ENCODE measurements at places on chromosomes 6 and 20.

GRCh38 chr6:144847916-144848315 is 562.8 kb downstream of the UTRN start:
- DNase-seq, result no peak

DNA sequence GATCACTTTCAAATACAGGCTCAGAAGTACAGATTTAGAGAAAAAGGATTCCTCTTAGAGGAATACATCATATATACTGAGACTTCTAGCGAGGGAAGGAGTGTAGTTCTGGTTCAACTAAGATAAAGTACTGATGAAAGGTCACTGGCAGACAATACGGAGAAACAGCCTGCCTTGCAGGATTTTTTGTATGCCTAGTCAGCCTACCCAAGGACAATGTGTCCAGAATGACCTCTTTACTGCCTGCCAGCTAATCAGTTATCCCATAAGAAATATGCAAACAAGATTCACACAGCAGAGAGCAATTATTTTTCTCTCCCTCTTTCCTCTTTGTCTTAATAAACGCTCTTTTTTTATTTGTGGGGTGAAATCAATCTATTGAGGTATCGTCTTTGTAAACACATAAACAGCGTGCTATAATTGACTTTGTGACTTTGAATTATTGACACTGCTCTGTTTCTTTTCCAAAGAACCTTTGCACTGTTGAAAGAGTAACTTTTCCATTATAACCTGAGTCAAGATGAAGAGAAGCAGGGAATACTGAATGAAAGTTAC is 1.4 kb upstream of the TSPYL4 start:
- no peak for DNase-seq

- DNase-seq, result no peak
These were observed 5.1 kb downstream of the BLOC1S5 start for GRCh38 chr6:8059129-8059528.

- no peak for DNase-seq
These were observed 2.1 kb downstream of the COL12A1 start for GRCh38 chr6:75203721-75204120.

DNA sequence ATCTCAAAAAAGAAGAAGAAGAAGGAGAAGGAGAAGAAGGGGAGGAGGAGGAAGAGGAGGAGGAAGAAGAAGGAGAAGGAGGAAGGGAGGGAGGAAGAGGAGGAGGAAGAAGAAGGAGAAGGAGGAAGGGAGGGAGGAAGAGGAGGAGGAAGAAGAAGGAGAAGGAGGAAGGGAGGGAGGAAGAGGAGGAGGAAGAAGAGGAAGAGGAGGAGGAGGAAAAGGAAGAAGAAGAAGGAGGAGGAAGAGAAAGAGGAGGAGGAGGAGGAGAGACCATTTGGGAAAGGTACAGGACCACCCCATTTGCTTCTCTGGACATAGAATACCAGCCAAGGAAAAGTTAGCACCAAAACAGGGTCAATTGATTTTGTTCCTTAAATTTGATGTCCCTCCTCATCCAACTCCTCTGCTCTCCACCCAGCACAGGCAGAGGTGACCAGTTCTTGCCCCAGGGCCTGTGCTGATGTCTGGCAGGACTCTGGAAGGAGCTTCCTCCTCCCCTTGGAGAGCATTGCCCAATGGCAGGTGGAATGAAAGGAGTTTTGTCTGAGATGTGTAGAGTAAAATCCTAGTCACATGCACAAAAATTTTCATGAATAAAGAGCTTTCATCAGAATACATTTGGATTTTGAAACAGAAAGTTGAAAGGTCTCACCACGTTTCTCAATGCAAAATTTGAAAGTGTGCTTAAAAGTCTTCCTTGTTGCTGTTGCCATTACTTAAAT is 182.9 kb downstream of the LY86 start:
- no peak for DNase-seq

GRCh38 chr6:35943390-35943789 is 22.5 kb upstream of the SRPK1 start:
- no peak for DNase-seq

DNA sequence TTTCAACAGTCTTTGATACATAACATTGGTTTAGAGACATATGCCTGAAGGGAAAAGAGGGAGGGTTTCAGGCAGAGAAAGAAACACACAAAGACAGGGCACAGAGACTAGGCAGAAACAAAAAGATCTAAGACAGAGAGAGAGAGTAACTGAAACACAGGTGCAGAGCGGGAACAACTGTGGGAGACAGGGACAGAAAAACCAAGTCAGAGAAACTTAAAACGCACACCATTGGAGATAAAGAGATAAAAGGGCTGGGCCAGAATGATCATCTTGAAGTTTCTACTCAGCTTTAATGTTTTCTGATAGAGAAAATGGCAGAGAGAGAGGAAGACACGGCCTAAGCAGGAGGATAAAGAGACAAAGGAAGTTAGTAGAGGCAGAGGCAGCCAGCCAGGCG is 11.8 kb downstream of the UNC5CL start:
- DNase-seq, result no peak

- DNase-seq, result no peak
These were observed 125.4 kb downstream of the HIVEP1 start for GRCh38 chr6:12137480-12137879.

DNA sequence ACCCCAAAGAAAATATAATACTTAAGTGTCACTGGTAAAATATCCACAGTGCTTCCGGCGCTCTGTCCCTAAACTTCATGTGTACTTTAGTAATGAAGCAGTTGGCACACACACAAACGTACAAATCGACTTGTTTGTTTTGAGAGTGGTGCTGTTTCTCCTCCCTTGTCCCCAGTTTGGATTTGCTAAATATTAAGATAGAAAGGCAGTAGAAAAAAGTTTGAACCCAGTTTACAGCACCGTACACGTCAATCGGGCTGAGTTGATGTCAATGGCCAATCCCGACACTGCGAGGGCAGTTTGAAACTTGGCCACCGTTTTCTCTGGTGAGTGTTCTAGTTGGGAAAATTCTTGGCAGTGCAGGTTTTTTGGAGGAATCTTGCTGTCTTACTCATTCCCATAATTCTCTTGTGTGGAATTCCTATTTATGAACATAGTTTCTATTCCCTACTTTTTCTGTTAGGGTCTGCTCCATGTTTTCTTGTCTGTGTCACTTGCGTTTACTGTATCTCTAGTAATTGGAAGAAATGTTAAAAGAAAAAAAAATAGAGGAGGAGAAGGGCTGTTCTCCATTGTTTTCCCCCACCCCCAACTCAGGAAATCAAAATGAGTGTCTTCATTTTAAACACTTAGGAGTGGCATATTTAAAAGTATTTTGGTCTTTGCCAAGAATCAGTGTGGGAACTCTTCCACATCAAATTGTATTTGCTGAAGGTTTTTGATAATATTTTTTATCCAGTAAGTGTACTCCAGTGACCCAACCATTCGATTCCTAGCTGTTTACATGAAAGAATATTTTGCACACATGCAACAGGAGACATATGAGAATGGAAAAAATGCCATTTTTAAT is 72.3 kb downstream of the OR2B2 start:
- no peak for DNase-seq

DNA sequence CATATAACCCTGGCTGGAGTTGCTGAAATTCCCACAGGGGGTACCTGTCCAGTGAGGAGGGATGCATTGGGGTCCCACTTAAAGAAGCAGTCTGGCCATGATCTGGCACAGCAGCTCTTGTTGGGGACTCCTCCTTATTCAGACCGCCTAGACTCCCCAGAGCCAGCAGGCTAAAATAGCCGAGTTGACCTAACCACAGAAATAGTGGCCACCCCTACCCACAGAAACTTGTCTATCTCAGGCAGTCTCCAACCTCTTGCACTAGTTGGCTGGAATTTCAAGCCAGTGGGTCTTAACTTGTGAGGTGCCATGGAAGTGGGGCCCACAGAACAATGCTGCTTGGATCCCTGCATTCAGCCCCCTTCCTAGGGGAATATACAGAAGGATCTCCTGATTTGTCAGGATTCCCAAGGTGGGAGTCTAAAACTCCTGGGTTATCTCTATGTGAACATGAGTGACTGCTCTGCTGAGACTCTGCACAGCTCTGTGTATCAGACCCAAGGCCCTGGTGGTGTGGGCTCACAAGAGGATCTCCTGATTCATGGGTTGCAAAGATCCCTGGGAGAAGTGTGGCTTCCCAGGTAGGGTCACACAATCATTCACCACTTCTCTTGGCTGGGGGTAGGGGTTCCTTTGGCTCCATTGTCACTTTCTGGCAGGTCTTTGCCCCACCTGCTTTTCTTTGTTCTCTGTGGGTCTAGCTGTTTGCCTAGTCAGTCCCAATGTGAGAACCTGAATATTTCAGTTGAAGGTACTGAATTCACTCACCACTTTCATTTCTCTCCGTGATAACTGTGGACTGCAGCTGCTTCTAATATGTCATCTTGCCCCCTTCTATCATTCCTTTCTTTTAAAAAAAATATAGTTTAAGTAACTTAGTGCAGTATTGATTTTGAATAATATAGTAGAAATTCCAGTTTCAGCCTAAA is 65.5 kb upstream of the CLVS2 start:
- no peak for DNase-seq

- DNase-seq, result no peak
These were observed 41.0 kb upstream of the RAB23 start for GRCh38 chr6:57262901-57263694.

DNA sequence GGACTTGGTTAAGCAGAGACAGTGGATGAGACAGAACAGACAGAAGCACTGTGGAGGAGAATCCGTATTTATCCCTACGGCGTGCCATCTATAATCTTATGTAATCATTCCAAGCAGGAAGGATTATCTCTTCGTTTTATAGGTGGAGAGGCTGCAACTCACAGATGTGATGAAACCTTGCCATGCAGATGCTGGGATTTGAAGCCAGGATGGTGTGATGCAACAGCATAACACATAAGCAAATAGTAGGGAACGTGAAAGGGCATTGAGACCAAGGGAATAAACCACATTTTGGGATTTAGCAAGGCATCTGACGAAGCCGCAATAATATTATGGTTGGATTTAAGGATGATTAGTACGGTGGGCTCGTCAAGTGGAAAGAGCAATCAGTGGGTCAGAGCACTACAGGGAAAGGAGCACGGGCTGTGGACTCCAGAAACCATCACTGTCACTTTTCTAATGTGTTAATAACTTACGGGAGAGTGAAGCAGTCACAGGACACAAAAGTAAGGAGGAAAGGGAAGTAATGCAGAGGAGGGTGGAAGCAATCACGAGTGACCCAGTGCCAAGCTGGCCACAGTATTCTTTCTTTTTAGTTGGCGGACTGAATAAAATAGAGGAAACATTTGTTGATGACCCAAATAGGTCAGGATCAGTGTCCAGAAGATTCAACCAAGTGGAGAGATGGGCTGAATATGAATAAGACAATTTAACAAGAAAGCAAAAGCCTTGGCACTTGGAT is 119.6 kb upstream of the EDN1 start:
- DNase-seq, result no peak

DNA sequence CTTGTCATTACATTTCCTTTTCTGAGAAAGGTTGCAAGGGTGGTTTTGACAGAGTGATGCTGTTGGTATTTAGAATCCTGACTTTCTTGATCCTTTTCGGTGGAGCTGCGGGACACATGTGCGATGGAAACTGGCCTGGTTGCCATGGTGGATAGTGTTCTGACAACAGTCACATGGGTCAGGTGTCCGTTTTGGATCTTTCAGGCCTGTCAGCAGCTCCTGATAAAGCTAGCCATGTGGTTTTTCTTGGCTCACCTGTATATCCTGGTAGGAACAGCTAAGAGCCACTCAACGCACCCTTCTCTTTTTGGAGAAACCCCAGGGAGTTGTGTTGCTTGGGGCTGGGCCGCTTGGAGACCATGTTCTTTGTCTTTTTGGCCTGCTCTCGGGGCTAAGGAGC is 177.4 kb downstream of the MTFR2 start:
- DNase-seq, result no peak

- DNase-seq, result no peak
These were observed 172.4 kb downstream of the MOXD1 start for GRCh38 chr6:132228894-132229293.

- no peak for DNase-seq
These were observed 54.6 kb upstream of the PIM1 start for GRCh38 chr6:37115236-37115895.

- DNase-seq, result no peak
These were observed 487 bp upstream of the KIAA1755 start for GRCh38 chr20:38261054-38261390.

DNA sequence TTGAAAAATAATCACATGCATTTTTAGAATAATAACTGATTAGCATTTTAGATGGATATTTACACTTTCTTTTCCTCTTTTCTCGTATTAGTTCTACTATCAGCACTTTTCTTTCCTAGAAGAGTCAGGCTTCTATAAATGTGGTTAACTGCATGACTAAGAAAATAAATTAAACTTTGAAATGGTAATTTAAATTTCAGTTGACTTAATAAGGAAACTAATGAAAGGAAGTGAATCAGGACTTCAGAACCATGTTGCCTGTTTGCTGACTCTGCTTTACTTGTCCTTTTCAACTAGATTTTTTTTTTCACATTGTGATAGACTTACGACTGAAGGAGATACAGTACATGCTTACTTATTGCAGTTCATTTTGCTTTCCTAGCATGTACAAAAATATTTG is 1258.2 kb upstream of the EYS start:
- DNase-seq, result no peak

DNA sequence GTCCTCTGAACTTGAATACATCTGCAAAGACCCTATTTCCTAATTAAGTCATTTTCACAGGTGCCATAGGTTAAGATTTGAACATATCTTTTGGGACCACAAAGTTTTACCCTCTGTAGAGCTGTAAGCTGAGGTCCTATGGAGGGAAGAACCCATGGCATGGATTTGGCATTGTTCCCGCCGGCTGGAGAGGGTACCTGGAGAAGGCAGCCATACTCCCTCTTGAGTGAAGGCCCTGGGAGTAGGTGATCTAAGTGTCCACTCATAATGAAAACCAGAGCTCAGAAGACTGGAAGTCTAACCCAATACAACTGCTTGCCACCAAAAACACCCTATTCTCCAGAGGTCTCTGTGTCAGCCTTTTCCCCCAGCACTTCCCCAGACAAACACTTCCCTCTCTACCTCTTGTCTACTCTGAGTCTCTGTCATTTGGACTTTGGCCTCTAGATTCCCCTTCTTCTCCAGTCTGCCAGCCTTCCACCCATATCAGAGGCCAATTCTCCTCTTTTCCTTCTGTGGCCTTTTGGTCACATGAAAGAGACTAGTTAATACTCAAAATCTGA is 363.9 kb downstream of the MAFB start:
- DNase-seq, result no peak

DNA sequence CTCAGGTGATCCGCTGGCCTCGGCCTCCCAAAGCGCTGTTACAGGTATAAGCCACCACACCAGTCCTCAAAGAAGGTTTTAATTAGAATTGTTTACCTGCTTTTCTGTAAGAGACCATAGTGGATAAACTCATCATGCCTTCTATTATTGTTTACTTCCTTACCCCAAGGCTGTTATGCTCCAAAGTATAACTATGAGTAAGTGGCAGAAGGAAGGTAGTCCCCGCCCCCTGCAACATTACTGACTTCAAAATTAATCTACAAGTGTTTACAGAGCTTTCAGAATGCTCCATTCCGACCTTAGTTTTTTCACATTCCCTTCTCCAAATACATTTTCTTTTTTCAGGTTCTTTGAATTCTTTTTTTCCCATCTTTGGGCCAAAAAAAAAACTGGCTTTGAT is 480.5 kb upstream of the NOX3 start:
- no peak for DNase-seq

GRCh38 chr6:102820098-102820497 is 1426.6 kb downstream of the GRIK2 start:
- no peak for DNase-seq
